ENCODE measurements at places on chromosomes 11 and 22.

- peak; percentile 79 for DNase-seq
These were observed 14.8 kb downstream of the OR52M1 start for GRCh38 chr11:4559527-4560440.

GRCh38 chr11:1856306-1857005, 3.6 kb downstream of the LSP1 start:
- DNase-seq: no peak

DNA sequence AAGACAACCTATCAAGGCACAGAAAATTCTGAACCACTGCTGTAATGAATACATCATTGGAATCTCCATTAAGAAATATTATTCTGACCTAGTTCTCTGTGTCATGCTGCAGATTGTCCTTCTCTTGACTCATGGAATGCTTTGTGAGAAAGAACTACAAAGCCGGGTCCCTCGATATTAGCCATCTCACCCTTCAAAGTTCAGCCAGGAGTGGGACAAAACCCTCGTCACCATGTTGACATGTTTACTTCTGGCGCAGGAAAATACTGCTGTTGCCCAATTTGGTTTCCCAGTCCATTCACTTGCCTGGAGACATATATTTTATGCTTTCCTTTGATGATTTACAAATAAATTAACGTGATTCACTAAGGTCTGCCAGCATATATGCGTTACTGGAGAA, 10.9 kb upstream of the WT1 start:
- no peak for DNase-seq

DNA sequence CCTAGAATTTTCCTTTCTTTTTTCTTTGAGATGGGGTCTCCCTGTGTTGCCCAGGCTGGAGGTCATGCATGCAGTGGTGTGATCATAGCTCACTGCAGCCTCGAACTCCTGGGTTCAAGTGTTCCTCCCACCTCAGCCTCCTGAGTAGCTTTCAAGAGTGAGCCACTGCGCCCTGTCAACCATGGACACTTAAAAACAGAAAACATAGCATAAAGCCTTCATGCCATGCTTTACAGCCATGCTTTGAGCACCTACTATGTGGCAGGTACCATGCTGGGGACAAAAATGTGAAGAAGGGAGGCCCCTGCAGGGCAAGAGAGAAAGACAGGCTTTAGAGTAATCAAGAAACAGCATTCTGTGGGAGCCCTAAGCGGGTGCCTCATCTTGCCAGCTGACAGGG, 13.7 kb upstream of the GNB1L start:
- no peak for DNase-seq

GRCh38 chr11:113356203-113356602, 31.4 kb upstream of the ANKK1 start:
- DNase-seq: no peak

DNA sequence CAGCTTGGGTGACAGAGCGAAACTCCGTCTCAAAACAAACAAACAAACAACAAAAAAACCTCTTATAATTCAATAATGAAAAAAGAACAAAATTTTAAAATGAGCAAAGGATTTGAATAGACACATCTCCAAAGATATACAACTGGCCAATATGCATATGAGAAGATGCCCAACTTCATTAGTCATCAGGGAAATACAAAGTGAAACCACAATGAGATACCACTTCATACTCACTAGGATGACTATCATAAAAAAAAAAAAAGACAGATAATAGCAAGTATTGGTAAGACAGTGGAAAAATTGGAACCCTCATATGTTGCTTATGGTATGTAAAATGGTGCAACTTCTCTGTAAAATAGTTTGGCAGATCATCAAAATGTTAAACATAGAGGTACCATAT, 28.7 kb upstream of the BARX2 start:
- DNase-seq: no peak

DNA sequence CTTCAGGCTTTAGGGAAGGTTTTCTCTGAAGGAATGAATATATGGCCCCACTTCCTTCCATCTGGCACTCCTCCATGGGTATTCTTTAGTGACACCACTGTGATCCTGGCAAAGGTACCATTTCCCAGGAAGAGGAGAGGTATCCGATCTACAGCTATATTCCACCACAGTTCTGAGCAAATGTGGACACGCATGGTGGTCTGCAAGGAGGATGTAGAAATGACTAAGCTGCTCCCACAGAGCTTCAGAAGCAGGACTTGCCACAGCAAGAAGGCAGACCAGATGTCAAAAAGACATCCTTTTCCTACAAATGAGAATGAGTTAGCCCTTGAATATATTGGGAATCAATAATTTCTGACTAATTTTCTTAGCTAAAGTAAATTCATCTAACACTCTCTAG, 45.5 kb downstream of the ARFGAP2 start:
- no peak for DNase-seq

DNA sequence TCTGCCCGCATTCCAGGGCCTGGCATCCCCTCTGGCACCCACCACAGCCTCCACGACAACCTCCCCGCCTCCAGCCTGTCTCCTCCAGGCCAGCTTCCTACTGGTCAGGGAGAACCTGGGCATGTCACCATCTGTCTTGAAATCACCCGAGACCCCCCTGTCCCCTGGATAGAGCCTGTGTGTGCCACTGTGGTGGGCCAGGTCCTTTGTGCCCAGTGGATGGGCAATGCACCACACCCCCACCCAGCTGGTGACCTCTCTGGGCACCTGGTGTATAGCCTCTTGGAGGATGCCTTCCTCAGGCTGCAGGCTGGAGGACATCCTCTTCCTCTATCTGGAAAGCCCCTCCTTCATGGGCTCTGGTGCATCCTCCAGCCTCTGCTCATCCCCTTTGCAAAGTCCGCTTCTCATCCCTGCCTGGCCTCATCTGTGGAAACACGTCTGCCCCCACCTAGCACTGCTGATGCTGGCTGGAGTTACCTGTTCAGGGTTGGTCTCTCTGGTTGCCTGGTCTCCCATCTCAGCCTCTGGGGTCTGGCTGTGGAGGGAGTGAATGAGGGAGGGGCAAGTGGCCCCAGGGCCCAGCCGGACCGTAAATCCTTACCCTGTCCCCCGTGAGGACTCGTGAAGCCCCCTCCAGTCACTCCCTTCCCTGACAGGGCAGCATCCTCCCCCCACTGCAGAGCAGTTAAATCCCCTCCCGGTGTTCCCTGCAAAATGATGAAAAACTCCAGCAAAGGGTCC, 589.6 kb downstream of the TBC1D22A start:
- no peak for DNase-seq

DNA sequence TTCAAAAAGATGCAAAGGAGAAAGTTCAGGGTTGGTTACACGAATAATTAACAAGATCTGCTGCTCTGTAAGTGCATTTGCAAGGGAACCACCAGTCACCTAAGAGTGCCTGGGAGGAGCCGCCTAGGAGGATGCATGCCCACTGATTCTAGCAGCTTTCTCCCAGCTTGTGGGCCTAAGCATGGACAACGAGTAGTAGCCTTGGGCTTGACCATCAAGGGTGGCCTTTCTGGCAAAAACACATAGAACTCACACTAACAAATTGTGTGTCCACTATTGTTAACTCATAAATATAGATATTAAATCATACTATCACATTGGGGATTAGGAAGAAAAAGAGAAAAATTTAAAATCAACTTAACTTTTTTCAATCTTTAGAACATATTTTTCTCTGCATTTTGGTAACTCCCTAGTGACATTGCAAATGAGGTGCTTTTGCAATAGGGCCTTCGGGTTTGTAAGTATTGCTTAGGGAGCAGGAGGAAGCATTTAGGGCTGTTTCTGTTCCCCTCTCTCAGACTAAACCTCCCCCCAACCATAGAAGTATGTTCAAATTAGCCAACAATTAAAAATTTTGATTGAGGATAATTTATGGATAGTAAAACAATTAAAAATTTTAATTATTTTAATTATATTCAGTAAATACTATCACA, 57.3 kb upstream of the CEP295 start:
- no peak for DNase-seq

DNA sequence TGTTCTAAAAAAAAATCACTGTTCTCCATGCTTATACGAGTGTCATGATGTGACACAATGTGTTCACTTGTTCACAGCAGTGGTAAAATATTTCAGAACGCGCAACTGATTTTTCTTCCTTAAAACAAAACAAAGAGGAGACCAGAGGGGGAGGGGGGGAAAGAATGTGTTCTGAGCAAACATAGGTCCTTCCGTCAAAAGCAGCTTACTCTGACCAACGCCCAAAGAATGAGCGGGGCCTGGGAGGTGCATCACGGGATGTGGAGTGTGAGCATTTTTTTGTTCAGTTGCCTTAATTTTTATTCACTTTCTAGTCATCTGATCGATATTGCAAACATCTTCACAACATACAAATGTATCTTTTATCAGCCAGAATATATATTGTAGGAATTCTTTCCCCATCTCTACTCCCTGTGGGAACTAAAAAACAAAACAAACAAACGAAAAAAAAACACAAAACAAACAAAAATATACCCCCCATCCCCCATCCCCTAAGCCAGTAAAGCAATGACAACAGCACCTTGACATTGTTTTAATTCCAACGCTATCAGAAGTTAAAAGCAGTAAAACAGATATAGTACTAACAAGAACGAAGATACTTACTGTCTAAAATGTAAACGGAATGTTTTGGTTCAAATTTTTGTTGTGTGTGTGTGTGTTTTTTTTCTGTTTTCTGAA, 43.3 kb downstream of the BDNF start:
- DNase-seq: no peak

DNA sequence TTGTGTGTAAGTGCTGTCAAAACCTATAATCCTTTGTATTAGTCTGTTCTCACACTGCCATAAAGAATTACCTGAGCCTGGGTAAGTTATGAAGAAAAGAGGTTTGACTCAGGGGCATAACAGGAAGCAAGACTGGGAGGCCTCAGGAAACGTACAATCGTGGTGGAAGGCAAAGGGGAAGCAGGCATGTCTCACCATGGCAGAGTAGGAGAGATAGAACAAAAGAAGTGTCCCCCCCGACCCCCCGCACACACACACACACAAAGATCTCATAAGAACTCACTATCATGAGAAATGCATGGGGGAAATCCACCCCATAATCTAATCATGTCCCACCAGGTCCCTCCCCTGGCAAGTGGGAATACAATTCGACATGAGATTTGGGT, 2.3 kb upstream of the USP28 start:
- no peak for DNase-seq

GRCh38 chr11:84430661-84431060, 1144.5 kb upstream of the CCDC90B start:
- DNase-seq: peak; percentile 37

DNA sequence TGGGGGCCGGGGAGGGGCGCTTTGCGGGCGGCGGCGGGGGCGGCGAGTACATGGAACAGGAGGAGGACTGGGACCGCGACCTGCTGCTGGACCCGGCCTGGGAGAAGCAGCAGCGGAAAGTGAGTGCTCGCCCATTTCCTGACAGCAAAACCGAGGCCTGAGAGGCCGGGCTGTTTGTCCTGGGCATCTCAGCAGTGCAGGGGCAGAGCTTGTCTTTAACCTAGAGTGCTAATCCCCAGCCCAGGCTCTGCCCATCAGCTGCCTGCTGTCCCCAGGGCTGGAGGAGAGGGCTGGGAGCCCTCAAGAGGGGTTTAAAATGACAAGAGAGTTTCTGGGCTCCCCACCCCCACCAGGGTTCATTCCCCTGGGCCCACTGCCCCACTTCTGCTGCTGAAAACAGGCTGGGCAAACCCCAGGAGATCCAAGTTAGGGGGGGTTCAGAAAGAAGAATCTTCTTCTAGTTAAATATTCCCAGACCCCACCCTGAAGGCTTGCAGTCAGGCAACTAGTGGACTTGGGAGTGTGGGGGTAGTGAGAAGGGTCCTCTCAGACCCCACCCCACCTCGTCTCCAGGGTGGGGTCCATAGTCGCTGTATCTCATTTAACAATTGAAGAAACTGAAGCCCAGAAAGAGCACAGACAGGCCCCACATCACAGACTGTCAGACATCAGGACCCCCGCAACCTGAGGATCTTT, 411 bp downstream of the ACTN3 start:
- DNase-seq: no peak

DNA sequence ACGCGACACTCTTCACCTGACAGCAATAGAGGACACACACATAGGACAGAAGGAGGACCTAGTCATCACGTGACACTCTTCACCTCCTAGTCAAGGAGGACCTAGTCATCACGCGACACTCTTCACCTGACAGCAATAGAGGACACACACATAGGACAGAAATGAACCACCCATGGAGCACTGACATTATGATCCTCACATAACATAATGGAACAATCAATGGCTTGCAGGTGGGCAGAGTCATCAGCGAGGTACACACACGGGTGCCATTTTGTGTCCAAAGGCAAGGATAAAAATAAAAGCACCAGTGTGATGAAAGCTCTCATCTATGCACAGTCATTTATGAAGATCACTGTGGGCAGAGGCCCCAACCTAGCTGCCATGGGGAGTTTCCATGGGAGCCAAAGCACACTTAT, 354.7 kb downstream of the LARGE1 start:
- DNase-seq: no peak

GRCh38 chr11:71252770-71253730, 673 bp upstream of the SHANK2 start:
- peak; percentile 66 for DNase-seq

DNA sequence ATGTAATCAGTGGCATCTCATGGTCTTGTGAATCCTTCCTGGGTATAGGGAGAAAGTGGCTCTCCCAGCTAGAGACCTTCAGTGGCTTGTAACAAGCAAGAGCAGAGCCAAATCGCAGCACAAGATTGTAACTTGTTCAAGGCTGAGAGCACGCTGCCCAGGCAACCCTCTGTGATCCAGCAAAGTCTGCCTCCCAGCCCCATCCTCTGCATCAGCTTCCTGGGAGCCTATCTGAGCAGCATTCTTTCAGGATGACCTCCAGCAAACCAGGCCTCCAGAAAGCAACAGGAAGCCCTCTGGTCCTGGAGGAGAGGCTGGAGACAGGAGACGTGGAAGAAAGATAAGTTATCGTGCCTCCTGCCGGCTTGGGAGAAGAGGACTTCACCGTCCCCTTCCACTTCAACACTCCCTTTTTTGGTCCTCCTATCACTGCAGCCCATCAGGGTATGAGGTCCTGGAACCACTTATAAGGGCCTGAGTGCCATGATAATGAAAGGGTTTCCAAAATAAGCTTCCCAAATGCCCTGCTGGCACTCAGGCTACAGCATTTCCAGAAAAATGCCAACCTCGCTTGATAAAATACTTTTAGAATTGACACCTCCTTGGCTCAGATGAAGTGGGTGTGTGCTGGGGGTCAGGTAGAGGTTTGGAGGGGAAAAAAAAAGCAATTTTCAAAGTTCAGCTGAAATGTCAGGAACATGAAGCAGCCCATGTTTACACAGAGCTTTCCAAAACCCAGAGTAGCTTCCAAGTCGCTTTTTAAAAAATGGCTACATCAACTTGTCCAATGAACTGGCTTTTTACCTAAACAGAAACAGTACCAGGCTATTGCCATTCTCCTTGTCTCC, 80.2 kb downstream of the PLEKHA7 start:
- DNase-seq: peak; percentile 36

GRCh38 chr11:106098893-106099553, 21.6 kb downstream of the AASDHPPT start:
- DNase-seq: no peak
